ENCODE measurements at places on chromosomes 7 and 10.

DNA sequence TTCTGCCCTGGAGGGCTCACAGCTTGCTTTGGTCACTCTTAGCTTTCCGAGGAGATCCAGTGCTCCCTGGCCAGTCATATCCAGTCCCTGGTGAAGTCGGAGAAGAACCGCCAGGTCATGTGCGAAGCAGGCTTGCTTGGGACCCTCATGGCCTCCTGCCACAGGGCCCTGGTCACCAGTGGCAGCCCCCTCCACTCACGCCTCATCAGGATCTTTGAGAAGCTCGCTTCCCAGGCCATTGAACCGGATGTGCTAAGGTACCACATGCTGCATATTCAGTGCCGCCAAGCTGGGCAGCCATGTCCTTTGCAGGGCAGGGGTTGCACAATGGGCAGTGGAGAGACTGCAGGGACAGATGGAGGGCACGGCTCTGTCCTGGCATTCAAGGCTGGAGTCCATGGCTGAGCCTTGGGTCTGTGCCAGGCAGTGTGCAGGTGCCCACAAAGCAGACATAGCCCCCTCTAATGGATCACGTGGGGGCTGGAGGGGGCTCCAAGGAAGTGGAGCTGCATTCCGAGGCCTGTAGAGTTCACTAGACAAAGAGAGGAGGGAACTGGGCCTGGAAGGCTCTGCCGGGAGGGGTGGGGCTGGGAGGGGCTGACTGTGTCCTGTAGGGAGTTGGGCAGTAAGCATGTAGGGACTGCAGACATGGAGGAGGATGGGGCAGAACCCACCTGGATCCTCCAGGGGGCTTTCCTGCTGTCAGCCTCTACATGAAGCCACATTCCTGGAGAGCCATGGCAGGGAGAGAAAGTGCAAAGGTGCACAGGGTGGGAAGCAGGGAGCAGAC is 89.9 kb downstream of the WDFY4 start:
- no peak for DNase-seq

DNA sequence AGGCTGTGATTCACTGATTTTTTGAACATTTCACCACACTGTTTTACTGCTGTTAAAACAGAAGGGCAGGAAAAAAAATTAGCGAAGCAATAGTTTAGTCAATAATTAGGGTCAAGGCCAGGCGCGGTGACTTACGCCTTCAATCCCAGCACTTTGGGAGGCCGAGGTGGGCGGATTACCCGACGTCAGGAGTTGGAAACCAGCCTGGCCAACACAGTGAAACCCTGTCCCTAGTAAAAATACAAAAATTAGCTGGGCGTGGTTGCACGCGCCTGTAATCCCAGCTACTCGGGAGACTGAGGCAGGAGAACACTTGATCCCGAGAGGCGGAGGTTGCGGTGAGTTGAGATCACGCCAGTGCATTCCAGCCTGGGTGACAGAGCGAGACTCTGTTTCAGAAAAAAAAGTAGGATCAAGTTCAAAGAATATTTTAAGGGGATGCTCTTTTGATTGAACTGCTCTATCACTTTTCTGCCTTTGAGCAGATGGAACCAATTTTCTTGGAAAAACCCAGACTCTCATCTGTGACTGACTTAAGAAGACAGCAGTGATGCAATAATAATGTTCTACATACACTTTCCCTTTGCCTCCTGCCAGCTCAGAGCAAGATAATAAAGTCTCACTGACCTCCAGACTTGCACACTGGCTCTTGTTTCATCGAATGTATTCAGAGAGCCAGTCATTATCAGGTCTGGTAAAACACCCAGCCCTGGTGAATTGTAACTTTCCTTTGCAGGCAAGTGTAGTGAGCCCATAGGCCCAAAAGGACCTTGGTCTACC is 1.6 kb upstream of the PPA1 start:
- no peak for DNase-seq

GRCh38 chr7:73345951-73346350 is 18.0 kb downstream of the FKBP6 start:
- no peak for DNase-seq

DNA sequence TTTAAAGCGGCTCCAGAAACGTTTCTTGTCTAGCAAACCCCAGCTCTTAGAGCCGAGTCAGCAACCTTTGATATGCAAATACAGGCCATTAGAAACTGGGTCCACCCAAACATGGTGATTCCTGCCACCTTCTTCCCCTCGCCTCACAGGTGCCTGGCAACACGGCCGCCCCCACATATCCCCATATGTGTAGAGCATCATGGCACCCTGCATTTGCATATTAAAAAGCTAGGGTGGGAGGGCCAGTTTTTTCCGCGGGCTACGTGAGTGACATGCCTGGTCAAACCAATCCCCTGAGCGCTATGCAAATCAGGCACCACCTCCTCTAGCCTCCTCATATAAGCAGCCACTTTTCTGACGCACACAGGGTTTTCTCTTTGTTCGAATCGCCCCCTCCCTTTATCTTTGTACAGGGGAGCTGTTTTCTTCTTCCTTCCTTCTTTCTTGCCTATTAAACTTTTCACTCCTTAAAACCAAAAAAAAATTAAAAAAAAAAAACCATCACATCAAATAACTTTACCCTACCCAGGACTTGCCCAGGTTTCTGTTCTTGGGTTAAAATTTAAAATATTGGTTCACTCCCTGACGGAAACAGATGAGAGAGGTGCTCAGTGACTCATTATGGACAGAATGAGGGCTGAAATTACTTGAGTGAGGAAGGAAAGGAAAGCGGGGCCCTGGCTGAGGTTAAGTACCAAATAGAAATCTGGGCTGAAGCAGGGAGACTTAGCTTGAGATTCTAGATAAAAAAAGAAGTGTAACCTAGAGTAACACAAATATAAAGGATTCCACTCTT is 59.8 kb downstream of the COA1 start:
- no peak for DNase-seq

DNA sequence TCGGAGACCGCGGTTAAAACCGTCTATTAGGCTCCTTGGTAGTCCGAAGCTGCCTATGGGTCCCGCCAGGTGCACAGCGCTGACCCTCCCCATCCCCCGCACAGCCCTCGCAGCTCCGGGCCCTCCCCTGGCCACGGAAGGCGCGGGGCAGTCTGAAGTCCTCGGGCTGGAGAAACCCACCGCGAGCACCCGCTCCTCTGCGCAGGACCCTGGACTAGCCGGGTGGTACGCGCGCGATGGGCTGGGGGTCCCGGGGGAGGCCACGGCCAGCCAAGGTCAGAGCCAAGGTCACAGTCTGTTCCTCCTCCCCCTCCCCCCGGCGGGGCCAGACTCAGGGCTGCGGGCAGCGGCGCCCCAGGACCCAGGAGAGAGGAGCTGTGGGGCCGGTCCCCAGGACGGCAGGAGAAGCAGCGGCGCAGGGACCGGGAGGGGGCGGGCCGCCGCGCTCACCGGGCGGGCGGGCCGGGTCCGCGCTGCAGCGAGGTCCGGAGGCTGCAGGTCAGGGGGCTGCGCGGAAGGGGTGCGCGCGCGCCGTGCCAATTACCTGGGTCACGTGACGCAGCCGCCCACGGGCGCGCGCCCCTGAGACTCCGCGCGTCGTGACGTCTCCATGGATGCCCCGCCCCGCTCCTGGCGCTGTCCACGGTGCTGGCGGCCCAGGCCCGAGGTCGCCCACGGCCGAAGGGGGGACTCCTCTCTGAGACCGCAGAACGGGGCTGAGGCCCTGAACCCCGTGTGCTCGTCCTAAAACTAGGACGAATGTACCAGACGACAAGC is at the start of gene OGDHL:
OGDHL (minus strand) TSS at position 535 of the 777 bp plus-strand sequence. CDS start 3,731 bp downstream, outside the sequence.
- DNase-seq, result peak; percentile 66

DNA sequence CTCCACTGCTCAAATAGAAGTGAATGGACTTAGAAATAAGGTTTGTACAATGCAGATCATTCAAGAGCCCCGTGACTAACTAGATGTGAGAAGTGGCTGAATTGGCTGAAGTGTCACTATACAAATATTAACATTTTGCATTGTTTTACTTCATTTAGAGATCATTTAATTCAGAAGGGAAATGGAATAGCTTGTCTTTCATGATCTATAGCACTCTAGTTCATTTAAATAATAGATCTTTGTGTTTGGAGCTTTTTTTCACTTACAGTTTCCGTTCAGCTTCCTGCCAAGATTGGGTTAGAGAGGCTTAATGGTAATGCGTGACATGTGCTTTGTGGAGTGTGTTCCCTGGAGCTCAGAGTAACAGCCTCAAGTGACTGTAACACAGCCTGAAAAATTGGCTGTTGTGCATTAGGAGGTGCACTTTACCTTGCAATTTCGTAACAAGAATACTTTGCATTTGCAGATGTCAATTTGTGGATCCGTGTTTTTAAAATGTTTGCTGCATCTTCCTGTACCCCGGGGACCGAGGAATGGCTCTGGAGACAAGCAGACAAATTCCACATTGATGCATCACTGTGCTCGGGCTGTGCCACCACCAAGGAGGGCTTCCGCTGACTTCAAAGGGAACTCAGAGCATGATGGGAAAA is 170.3 kb downstream of the NRP1 start:
- no peak for DNase-seq

DNA sequence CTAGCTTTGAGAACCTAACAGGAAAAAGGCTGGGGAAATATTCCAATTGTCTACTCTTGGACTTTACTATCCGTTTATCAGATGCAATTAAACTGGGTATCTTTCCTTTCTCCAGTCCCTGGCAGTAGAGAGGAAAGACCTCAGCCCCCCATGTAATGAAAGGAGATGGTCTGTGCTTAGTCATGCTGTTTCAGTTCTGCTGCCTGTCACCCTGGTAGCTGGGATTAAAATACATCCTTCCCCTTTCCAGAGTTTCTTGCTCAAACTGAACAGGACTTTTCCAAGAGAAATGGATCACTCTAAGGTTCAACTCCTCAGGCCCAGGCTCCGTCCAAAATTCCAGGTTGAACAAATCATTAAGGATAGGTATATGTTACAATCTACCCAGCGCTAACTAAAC is 202.9 kb downstream of the PTEN start:
- no peak for DNase-seq

DNA sequence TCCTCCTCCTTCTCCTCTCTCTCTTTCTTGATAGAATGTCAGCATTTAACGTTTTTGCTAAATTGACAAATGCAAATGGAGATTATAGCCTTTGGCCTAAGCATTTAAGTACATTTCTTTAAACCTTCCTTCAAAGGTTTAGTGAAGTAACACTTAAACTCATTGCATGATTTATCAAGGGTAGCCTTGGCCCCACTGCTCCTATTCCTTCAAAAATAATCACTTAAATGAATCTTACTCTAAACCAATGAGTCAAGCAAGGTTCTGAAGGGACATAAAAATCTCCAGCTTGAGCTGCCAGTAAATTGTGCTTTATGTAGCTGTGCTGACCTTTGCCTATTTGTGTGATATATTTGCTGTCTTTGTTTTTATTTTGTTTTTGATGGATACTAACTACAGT is 358.5 kb upstream of the AKR1E2 start:
- DNase-seq, result no peak

GRCh38 chr7:141872931-141873330 is 31.6 kb upstream of the PRSS37 start:
- no peak for DNase-seq

GRCh38 chr7:69751026-69751425 is 152.8 kb downstream of the AUTS2 start:
- DNase-seq, result no peak

GRCh38 chr7:91135703-91136430 is 128.4 kb upstream of the FZD1 start:
- no peak for DNase-seq

GRCh38 chr7:1509226-1509625 is 5.0 kb upstream of the INTS1 start:
- no peak for DNase-seq

- DNase-seq, result no peak
These were observed 456.7 kb upstream of the FOXK1 start for GRCh38 chr7:4225361-4225771.

GRCh38 chr10:13707156-13707881 is 120.6 kb downstream of the PRPF18 start:
- no peak for DNase-seq

GRCh38 chr7:108307194-108307593 is 149.0 kb downstream of the NRCAM start:
- no peak for DNase-seq

- DNase-seq, result no peak
These were observed 166.7 kb upstream of the INHBA start for GRCh38 chr7:41869596-41869995.

GRCh38 chr10:100872034-100872791 is 40.5 kb upstream of the SLF2 start:
- peak; percentile 74 for DNase-seq

- no peak for DNase-seq
These were observed 124.0 kb upstream of the SAMD8 start for GRCh38 chr10:74987339-74988053.

- no peak for DNase-seq
These were observed 184.1 kb downstream of the ELFN1 start for GRCh38 chr7:1853986-1854865.

- no peak for DNase-seq
These were observed 621 bp upstream of the MORN4 start for GRCh38 chr10:97633921-97634320.

DNA sequence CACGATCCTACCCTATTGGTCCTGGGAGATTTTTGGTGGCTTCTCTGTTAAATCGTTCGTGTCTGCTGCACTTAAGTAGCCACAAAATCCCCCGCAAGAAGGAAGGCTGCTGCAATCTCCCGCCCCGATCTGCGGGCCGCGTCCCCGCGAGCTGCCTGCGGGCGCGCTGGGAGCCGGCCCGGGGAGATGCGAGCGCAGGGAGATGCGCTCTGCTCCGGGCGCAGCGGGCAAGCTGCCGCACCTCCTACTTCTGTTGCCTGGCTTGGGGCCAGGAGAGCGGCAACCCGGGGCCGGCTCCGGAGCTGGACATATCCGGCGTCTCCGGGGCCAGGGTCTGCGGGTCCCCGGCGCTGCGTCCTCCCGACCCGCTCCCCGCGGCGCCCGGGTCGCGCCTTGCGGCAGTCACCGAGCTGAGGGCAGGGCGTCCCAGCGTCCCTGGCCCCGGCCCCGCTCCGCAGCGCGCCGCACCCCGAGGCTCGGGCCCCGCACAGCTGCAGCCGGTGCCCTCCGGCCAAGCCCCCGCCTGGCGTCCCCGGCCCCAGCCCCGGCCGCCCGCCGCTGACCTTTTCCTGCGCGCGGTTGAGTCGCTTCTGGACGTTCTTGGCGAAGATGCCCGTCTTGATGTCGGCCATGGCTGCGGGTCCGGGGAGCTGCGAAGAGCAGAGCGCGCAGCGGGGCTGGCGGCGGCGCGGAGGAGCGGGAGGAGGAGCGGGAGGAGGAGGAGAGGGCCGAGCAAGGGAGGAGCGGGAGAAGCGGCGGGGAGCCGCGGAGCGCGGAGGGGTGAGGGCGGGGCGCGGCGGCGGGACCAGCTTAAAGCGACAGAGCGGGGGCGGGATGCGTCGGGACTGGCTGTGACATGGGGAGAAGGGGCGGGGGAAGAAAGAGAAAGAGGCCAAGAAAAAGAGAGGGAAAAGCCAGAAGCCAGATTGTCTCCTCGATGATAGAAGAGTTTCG is at the start of gene AMPH:
AMPH (minus strand) TSS at position 654 of the 954 bp plus-strand sequence; CDS start at position 632, 22 bp downstream.
- DNase-seq, result peak; percentile 21

GRCh38 chr7:77316219-77316978 is 99.8 kb downstream of the GSAP start:
- DNase-seq, result no peak

All from GM12891 (cell line).